ENCODE measurements at places on chromosomes 12 and 14.
A peak's percentile ranks its signal among the peaks of the same experiment; 100 is the strongest.

DNA sequence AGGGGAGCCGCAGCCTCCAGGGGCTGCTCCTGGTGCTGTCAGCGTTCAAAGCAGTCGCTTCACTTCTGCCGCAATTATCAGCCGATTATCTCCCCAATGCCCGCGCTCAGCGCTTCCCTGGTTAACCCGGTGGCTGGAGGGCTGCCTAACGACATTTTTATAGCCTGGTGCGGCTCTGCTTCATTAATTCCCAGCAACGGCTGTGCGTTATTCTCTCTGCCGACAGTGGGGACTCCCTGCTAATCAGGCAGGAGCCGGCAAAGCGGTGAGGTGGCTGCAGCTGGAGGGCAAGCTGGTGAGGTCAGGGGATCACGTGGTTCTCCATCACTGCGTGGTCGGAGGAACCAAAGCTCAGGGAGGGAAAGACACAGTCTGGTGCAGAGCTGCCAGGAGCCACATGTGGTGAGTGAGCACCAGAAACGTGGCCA, 62.9 kb downstream of the GLRX5 start:
- no peak for DNase-seq

DNA sequence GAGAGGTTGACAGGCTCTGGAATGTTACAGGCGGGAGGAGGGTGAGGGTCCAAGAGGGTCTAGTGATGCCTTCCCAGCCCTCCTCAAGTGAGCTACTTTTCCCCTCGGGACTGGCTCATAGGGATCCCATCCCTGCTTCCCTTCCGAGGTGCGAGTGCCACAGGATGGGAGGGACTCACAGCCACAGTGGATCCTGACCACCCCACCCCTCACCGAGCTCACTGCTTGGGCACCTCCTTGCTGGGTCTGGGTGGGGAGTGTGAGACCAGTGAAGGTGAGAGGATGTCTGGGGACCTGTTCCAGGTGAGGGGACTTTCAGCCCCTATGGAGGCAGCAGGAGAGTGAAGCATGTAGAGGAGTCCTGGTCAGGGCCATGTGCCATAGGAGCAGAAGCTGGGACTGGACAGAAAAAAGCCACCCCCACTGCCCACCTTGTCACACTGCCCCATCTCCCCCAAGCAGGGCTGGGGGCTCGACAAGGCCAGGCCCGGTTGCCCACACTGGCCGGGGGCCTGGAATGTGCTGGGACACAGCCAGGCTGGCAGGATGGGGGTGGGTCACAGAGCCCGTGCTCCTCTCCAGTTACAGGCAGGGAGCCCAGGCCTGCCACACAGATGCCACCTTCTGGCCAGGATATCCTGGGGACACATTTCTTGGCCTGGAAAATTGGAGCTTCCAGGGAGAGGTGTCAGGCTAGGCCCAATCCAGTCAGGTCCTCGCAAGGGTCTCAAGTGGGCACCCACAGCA, 1.7 kb upstream of the TNS2 start:
- no peak for DNase-seq

DNA sequence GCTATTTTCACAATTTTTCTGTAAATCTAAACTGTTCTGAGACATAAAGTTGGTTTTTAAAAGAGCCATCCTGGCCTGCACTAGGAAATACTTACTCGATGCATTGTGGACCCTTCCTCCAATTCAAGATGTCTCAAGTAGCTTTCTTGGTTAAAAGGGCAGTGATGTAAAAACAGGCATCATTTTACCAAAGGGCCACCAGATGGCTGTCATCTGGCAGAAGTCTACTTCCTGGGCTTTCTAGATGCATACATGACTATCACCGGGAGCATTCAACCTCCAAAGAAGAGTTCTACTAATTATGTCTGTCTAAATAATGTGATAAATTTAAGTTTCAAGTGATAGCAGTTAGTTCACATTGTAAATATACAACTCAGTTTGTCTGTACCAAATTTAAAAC, 96.8 kb upstream of the FRMD6 start:
- no peak for DNase-seq

- DNase-seq, result no peak
These were observed 34.1 kb upstream of the C12orf75 start for GRCh38 chr12:105296116-105297089.

GRCh38 chr12:104064031-104064841, at the start of gene HCFC2:
Gene HCFC2, plus strand, starts transcription at chr12:104064531. Its CDS starts 30 bp downstream, at chr12:104064561.
- peak; percentile 38 for DNase-seq

- no peak for DNase-seq
These were observed 62.0 kb downstream of the SLC25A47 start for GRCh38 chr14:100384819-100385813.

DNA sequence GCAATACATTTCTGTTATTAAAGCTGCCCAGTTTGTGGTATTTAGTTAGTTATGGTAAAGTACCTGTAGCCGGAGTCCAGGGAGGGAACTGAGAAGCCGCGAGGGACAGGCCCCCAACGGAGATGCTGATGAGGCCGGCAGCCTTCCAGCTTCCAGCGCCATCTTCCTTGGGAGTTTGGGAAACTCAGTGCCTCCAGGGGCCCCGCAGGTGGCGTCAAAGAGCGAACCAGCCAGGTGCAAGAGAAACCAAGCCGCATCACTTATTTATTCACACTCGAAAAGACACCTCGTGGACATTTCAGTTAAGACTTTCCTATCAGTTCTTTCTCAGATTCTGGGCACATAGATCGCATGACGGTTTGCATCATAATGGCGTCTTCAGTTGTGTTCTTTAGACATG, 216.6 kb downstream of the GLT1D1 start:
- no peak for DNase-seq

Data from BJ (cell line).